ENCODE measurements at places on chromosomes 2 and 18. TPM values are rescaled to one million over a fixed set of nuclear protein-coding genes. Genes with fewer than 3 reads are reported as not detected.

GRCh38 chr18:9117980-9118841, 15.7 kb downstream of the NDUFV2 start:
- DNase-seq = no peak

DNA sequence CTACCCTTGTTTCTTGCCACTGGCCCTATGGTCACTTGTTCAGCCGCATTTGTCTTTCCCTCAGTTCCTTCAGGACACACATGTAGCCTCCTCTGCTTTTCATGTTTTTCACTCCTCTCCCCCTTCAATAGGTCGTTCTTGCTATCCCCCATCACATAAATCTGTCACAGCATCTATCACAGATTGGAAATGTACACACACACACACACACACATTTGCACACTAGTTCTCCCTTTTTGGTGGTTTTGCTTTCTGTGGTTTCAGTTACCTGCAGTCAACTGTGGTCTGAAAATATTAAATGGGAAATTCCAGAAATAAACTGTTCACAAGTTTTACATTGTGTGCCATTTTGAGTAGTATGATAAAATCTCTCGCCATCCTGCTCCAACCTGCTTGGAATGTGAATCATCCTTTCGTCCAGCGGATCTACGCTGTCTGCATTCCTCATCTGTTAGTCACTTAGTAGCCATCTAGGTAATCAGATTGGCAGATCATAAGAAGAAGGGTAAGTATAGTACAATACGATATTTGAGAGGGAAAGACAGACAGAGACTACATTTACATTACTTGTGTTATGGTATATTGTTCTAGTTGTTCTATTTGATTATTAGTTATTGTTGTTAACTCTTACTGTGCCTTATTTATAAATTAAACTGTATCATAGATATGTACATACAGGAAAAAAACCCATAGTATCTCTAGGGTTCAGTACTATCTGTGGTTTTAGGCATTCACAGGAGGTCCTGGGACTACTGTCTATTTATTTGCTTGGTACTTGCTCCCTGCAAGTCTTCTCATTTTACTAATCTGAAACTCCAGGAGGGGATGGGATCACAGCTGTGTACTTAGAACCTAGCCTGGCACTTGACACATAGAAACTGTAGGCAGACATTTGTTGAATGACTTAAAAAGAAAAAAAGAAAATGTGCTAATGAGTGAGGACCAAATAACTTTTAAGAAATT, 86.1 kb upstream of the PNPT1 start:
- DNase-seq = no peak

PROC gene
- 8.9 TPM for total RNA-seq

DNA sequence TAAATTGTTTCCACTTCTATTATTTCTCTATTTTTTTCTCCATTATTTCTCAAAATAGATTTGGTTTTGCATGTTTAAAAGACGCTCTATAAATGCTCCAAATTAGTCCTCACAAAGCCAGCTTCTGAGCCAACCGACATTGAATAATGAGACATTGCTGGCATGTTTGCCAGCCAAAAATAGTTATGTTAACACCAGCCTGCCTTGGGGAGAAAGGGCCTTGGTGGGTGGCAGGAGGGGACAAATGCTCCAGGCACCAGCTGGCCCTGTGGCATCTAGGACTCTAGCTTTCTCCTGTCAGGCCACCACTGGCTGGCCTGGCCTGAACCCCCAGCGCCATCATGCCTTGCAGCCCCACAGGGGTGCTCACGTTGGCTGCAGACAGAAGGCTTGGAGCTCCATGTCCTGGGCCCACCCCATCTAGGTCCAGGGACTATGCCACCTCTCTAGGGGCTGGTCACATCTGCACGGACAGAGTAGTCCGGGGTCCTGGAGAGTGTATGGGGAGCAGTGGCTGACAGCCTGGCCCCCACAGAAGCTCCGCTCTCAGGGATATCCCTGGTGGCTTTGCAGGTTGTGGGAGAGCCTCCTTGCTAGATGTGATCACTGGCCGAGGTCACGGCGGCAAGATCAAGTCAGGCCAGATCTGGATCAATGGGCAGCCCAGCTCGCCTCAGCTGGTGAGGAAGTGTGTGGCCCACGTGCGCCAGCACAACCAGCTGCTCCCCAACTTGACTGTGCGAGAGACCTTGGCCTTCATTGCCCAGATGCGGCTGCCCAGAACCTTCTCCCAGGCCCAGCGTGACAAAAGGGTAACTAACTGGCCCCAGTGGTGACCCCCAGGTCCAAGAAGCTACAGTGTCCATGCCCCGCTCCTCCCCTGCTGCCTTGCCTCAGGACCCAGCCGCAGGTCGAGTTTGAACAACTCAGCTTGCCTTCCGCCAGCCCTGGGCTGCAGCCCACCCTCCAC, 12.5 kb downstream of the ABCG8 start:
- peak; percentile 62 for DNase-seq

DSEL gene
- total RNA-seq = 6.9 TPM

DNA sequence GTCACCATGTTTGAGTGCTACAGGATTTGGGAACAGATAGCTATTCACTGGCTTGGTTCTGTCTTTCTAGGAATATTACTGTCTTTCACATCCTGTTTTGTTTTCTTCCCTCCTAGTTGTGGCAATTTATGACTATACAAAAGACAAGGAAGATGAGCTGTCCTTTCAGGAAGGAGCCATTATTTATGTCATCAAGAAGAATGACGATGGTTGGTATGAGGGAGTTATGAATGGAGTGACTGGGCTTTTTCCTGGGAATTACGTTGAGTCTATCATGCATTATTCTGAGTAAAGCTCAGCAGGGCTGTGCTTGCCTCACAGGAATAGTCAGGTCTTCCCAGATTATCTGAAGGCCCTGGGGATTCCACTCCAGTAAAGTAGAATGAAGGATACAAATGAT, 98.9 kb downstream of the ABI2 start:
- DNase-seq = no peak

DNA sequence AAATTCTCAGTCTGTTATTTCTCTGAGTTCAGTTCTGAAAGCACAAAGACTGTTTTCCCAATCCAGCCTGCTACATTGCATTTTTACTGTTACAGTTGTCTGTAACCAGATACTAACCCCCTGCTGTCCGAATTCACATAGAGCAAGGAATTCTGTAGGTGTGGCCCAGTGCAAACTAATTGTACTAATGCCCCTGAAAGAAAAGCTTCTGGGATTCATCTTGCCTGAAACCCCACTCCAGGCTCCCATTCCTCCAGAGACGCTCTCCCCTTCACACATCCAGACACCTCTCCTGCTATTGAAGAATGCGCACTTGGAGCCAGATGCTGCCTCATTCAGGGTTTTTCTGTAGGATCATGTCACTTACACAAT, 127.0 kb downstream of the TTC32 start:
- DNase-seq = no peak

Measured in type B pancreatic cell (in vitro differentiated cells).